ENCODE measurements at places on chromosomes 6 and 20.
A peak's percentile ranks its signal among the peaks of the same experiment; 100 is the strongest.

- no peak for DNase-seq
These were observed 200.9 kb upstream of the RNF24 start for GRCh38 chr20:4216142-4216735.

- no peak for DNase-seq
These were observed 681.8 kb downstream of the PTPRT start for GRCh38 chr20:42507874-42508273.

DNA sequence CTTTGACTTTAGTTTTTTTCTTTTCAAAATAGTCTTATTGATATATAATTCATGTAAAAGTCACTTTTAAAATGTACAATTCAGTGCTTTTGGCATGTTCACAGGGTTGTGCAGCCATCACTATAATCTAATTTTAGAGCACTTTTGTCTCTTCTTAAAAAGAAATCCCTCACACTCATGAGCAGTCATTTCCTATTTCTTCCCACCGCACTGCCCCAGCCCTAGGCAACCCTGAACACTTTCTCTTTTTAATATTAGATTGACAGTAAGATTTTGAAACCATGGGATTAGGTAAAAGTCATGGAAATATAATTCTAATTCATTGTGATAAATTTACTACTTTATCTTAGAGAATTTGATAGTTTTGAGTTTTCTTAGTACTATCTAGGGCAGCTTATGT is 309.4 kb downstream of the UTRN start:
- no peak for DNase-seq

DNA sequence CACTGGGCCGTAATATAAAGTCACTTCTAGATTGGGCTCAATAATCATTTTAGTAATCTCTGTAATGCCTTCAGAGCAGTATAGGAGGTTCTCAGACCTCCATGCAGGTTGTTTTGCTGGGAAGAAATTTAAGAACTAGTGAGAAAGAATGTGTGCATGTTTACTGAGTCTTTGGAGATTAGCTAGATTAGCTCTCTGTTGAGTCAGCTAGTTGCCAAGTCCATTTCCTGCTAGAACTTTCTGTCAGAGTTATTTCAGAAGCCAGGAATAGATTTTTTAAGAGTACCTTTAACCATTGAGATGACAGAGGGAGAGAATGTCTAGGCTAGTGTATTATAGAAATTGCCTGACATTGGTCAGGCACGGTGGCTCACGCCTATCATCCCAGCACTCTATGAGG is 33.3 kb downstream of the ORC3 start:
- peak; percentile 21 for DNase-seq

DNA sequence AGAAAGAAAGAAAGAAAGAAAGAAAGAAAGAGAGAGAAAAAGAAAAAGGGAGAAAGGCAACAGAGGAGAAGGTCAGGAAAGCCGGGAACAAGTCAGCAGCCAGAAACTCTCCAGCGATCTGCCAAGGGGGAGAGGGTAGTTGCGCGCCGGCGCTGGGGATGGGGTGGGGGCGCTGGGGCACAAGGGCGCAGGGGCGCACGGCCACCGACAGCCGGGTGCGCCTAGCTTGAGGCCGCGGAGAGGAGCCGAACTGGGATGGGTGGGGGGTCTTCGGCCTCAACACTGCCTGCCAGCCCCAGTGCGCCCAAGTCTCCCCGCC is 533 bp upstream of the RSPO3 start:
- DNase-seq = no peak

- no peak for DNase-seq
These were observed at the start of gene NOL4L for GRCh38 chr20:32585011-32585585. NOL4L (minus strand) TSS chr20:32585333; CDS start chr20:32584890, 443 bp downstream.

DNA sequence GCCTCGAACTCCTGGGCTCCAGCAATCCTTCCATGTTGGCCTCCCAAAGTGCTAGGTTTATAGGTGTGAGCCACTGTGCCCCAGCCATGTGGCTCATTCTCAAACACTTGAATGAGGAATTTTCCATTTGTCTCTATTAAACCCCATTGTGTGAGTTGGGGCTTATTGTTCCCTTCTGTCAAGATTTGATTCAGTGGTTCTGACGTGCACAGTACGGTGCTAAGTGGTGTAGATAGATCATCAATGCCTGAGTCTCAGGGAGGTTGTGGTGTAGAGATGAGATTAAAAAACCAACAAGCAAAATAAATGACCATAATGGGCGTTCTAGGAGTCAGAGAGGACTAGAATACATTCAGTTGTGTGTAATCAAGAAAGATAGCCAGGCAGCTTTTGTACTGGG is 335.6 kb downstream of the PRL start:
- no peak for DNase-seq

GRCh38 chr6:89267918-89268317 is 47.2 kb downstream of the GABRR2 start:
- DNase-seq = no peak

DNA sequence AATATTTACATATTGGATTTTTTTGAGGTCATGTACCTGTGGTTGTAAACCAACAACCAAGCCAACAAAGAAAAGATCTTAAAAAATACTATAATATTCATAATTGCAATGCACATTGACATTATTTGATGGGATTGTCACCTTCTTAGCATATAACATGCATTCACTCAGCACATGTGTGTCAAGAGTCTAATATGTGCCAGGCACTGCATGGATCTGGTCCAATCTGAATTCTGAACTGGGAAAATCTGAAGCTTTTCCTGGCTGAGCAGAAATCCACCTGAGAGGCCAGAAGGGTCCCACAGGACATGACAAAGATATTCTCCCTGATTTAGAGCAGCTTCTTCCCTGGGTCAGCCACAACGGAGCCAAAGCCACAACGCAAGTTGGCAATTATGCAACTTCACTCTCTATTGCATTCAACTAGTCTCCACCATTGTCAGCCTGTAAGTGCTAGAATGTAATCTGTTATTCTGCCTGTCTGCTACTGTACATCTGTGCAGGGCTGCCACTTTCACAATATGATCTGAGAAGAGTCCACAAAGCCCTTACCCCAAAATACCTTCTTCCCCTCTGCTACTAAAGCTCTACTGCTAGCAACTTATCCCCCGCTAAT is 17.0 kb upstream of the DDO start:
- DNase-seq = no peak

DNA sequence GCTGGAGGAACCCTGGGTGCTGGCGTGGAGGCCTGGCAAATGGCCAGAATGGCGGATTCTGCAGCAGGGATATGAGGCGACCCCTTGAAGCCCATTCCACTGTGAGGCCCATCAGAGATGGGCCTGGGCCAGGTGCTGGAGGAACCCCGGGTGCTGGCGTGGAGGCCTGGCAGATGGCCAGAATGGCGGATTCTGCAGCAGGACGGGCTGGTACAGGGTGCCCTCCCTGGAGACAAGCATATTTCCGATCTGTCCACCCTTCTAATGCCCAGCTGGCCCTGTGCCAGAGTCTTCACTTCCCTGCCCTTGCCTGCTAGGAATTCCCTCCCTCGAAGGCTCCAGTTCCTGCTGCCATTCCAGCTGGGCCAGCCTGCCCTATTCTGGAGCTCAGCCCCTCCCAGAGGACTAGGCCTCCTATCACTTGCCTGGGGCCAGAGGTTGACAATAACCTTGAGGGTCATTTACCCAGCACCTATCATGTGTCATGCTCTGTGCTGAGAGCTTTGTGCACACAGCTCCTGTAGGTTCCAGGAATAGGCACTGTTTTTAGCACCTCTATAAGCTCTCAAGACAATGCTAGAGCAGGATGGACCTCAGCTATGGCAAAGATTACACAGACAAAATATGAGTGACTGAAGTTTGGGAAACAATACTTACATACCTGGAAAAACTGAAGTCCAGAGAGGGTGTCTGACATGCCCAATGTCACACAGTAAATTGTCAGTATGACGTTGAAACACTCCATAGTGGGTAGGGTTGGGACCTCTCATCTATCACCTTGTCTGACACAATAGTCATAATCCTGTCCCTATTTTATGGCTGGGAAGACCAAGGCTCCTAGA is 21.4 kb downstream of the SUN5 start:
- no peak for DNase-seq

DNA sequence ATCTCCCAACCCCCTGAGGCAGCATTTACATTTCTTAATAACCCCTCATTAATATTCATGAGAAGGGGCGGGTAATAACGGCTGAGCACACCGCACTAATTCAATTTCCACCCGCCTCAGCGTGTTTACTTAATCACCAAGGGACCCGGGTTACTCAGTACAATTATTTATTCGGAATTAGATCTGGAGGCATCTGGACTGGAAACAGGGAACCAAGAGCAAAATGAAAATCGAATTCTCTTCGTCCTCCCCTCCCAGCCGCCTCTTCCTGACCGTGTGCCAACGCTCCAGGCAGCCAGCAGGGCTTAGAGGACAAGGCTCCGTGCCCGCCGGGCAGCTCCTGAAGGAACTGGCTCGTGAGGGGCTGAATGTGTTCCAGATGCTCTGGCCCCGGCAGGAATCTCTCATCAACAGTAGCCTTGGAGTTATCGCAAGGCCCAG is 23.5 kb upstream of the CTNNBL1 start:
- no peak for DNase-seq

GRCh38 chr6:78688668-78689067 is 178.7 kb upstream of the IRAK1BP1 start:
- no peak for DNase-seq

Measured in endothelial cell of umbilical vein (primary cell).